ENCODE measurements at places on chromosomes 1 and 21. TPM values are rescaled to one million over a fixed set of nuclear protein-coding genes. Genes with fewer than 3 reads are reported as not detected.

GRCh38 chr1:25926731-25927496 is 20.7 kb upstream of the STMN1 start:
- no peak for DNase-seq

- no peak for DNase-seq
Observed at GRCh38 chr1:13666317-13666716, 33.7 kb upstream of the PRDM2 start.

GRCh38 chr1:86757272-86757984 is 53.1 kb downstream of the SH3GLB1 start:
- DNase-seq, result peak; percentile 49

DNA sequence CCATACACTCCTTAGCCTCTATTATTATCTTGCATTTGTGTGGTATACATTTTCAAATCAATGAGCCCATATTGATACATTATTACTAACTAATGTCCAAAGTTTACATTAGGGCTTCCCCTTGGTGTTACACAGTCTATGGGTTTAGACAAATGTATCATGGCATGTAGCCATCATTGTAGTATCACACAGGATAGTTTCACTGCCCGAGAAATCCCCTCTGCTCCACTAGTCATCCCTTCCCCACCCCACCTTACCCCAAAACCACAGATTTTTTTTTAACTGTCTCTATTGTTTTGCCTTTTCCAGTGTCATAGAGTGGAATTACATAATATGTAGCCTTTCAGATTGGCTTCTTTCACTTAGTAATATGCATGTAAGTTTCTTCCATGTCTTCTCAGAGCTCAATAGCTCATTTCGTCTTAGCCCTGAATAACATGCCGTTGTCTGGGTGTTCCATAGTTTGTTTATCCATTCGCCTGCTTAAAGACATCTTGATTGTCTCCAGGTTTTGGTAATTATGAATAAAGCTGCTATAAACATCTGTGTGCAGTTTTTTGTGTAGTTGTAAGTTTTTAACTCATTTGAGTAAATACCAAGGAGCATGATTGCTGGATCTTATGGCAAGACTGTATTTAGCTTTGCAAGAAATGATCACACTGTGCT is 86.4 kb upstream of the LYST start:
- no peak for DNase-seq

DNA sequence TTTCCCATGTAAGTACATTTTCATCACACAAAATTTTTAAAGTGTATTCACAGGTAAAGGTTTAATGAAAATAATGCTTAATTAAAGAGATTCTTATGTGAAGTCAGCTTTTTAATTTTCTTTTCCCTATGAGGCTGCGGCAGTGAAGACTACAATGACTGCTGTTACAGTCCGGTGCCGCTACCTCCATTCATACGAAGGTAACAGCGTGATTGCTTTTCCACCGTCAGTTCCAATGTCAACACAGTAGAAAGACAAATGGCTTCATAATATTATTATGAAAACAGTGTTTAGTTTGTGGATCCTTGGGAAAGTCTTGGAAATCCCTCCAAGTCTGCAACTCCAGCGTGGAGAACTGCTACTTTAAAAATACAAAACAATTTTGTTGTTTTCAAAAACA is 254.9 kb upstream of the NRIP1 start:
- peak; percentile 28 for DNase-seq

GRCh38 chr1:47782414-47783166 is 214.6 kb downstream of the TRABD2B start:
- DNase-seq, result peak; percentile 58

FAM72C gene
- not detected for total RNA-seq

F13B gene
- not detected for total RNA-seq

ARTN gene
- not detected for total RNA-seq

HSF2BP gene
- not detected for total RNA-seq

Measured in stomach (tissue), 19 donors.